NCI-H774 (cell line): ENCODE measurements at places on chromosomes 3 and 15.

GRCh38 chr3:134351427-134351826 is 22.8 kb downstream of the AMOTL2 start:
- no peak for DNase-seq

GRCh38 chr15:70266412-70267121 is 168.8 kb upstream of the TLE3 start:
- no peak for DNase-seq

GRCh38 chr15:101159936-101160815 is 91.7 kb downstream of the CHSY1 start:
- DNase-seq: no peak

DNA sequence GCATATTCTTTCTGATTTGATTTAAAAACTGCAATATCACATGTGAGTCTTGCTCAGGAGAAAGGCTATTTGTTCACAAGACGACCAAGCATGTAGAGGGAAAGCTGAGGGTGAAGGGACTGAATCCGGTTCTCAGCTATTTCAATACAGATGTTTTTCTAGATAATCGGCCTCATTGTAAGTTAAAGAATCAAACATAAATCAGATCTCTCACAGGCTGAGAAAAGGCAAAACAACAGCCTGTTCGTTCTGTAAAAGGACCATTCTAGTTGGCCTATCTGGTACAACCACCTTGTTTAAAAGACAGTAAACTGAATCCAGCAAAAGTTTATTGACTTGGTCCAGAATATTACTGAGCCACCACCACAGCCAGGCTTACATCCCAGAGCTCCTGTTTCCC is 1045.7 kb upstream of the CFAP20DC start:
- no peak for DNase-seq

DNA sequence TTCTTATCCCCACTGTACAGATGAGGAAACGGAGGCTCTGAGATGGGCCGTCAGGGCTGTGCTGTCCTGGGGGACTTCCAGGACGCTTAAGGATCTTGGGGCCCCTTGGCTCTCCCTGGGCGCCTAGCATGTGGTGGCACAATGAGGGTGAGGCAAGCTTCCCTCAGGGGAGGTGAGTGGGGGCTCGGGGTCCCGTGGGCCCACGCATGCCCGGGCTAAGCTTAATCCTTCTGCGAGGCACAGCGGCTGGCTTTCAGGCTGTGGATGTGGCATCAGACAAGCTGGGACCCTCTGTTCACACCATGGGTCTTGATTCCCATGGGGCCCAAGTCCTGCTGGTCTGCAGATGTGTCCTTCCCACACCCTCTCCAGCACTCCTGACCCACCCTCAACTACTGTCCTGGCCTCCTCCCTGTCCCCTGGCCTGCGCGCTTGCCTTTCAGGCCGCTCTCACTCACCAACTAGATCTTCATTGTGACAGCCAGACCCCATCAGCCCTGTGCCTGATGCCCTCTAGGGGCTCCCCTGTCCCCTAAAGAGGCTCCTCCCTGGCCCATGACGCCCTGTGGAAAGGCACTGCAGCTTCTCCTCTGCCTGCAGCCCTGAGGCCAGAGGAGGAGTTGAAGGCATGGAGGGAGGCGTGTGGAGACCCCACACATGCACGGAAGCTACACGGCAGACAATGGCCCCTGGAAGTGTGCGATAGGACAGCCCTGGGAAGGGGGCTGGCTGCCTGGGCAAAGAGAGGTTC is 11.3 kb downstream of the DUSP7 start:
- DNase-seq: no peak

DNA sequence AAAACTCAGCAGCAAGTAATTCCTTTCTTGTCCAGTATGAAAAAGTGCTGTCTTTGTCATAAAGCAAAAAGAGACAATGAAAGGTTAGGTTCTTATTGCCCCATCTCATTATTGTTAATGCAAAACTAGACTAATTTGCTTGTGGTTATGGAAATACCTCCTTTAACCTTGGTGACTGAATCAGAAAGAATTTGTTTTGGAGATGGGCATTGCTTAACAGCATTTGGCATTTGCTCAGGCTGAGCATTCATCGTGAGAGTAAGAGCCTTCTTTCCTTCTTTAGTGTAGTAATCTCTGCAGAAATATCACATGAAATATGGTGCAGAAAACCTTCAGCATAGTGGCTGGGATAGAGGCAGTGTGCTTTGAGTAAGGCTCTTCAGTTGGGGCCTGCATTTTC is 103.1 kb downstream of the CNTN6 start:
- DNase-seq: no peak

- no peak for DNase-seq
Measured at GRCh38 chr3:65277798-65278197, 590.0 kb upstream of the ADAMTS9 start.

DNA sequence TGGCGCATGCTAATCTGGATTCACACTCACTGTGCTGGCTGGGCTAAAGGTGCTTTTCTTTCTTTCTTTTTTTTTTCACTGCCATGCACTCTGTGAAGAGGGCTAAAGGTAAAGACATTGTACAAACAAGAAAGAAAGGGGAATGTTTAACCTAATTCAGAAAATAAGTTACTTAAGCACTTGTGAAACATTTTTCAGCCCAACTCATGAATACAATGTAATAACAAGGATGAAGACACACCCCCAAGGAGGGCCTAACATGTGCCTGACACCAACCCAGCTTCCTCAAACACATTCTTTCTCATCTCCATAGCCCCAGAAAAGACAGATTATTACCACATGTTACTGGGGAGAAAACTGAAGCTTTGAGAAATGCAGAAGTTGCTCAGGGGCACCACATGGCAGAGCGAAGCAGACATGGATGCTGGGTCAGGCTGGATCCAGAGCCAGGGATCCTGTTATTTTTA is 5.7 kb downstream of the STIMATE start:
- no peak for DNase-seq

DNA sequence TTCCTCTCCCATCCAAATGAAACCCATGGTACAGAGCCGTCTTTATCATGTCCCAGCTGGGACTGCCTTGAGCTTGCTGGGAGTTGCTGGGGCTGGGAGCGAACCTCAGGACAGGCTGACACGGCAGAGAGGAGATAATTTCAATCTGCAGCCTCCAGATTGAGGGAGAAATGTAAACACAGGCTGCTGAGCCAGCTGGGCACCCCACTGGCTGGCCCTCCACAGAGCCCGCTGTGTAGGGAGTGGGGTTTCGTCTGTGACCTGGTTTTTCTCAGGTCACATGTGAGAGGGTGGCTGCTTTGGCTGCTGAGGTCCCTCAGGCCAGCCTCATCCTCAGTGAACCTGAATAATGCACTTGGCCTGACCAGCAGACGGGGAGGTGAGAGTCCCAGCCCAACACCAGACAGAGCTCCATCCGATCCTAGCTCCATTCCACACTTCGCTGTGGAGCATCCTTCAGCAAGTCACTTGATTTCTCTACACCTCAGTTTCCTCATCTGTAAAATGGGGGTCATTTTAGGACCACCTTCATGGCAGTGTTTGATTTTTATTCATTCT is 121.6 kb upstream of the MRPS22 start:
- DNase-seq: no peak

- no peak for DNase-seq
Measured at GRCh38 chr3:129773691-129774663, 119.5 kb downstream of the TMCC1 start.

DNA sequence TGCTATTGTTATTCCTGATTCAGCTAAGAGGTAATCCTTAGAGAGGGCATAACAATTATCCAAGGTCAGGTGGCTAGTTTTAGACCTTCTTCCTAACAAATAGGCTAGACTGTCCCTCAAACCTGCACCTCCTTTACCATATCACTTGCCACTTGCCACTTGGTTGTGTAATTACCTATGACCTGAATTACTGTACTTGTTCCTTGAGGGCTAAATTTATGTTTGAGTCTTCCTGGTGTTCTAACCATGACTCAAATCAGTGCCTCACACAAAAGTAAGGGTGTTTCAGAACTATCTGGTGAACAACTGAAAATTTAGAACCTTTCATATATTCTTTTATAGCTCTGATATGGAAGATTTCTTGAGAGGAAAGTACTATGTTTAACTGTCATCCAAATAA is 365.8 kb upstream of the SEMA6D start:
- DNase-seq: no peak

GRCh38 chr15:69484837-69485236 is 32.2 kb downstream of the RPLP1 start:
- DNase-seq: no peak

GRCh38 chr3:50807266-50807665 is 132.5 kb downstream of the DOCK3 start:
- peak; percentile 31 for DNase-seq

- no peak for DNase-seq
Measured at GRCh38 chr3:10753964-10754363, 62.1 kb upstream of the SLC6A11 start.

DNA sequence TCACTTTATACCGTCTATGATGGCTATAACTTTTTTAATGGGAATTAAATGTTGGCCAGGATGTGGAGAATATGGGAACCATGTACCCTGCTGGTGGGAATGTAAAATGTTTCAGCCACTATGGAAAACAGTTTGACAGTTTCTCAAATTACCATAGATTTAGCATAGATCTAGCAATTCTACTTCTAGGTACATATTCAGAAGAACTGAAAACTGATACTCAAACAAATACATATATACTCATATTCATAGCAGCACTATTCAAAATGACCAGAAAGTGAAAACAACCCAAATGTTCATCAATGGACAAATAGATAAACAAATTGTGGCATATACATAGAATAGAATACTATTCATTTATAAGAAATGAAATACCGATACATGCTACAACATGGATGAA is 539.4 kb downstream of the IGSF11 start:
- DNase-seq: no peak

- no peak for DNase-seq
Measured at GRCh38 chr3:11434563-11435096, 162.4 kb downstream of the ATG7 start.

- DNase-seq: no peak
Measured at GRCh38 chr3:102193255-102193654, 241.6 kb upstream of the ZPLD1 start.

GRCh38 chr15:40114218-40114617 is 5.5 kb upstream of the BMF start:
- DNase-seq: no peak

DNA sequence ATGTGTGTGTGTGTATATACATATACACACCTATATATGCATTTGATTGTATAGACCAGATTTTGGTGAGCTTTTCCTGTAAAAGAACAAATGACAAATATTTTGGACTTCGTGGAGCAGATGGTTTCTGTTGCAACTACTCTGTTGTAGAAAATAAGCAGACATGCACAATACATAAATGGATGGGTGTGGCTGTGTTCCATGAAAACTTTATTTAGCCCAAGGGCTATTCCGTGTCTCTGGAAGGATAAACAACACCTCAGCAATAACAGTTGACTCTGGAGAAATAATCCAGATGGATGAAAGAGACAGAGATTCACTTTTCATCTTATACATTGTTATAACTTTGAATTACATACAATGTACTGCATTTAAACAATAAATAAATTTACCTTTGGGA is 441.4 kb downstream of the CNTN3 start:
- DNase-seq: no peak

- peak; percentile 24 for DNase-seq
Measured at GRCh38 chr3:147361454-147362420, 44.6 kb downstream of the ZIC4 start.

GRCh38 chr15:71951134-71951533 is 140.8 kb downstream of the NR2E3 start:
- no peak for DNase-seq

GRCh38 chr3:154779571-154779970 is 300.5 kb upstream of the MME start:
- no peak for DNase-seq

- DNase-seq: peak; percentile 6
Measured at GRCh38 chr15:42385206-42385979, 26.1 kb downstream of the CAPN3 start.

DNA sequence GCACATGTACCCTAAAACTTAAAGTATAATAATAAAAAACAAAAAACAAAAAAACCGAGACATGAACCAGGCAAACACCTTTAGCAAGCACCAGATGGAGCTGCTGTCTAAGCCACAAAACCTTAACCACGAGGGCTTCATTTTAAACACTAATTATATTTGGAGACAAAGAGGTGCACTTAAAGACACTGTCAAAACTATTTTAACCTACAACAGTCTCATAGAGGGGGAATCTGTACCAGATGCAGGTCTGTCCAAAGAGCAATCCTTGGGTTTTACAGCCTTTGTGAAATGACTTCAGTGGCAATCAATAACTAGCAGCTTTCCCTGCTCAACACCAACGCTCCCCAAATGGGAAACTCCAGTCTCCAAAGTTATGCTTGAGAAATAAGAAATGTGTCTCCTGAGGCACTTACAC is 115.7 kb upstream of the TSPAN3 start:
- DNase-seq: no peak

DNA sequence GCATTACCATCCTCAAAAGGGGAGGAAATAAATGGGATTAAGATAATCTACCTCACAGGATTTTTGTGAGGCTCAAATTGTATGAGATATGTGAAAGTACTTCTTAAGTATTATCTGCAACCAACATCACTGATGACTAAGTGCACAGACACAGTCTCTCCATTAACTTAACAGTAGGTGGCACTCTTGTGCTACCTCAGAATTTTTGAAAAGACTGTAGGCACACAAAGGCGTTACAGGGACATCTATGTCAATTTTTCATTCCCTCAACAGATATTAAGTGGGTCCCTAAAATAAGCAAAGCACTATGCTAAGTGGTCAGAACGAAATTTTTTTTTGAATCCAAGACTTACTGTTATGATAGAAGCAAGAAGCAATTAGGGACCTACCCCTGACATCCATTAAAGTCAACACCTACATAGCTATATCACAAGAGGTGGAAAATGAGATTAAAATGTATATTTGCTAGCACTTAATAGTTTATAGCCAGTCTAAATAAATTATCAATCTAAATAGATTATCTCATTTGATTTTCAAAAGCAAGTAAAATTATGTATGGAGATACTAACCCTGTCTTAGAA is 52.9 kb downstream of the RYK start:
- no peak for DNase-seq

- DNase-seq: no peak
Measured at GRCh38 chr3:5309171-5309570, 121.7 kb downstream of the EDEM1 start.

DNA sequence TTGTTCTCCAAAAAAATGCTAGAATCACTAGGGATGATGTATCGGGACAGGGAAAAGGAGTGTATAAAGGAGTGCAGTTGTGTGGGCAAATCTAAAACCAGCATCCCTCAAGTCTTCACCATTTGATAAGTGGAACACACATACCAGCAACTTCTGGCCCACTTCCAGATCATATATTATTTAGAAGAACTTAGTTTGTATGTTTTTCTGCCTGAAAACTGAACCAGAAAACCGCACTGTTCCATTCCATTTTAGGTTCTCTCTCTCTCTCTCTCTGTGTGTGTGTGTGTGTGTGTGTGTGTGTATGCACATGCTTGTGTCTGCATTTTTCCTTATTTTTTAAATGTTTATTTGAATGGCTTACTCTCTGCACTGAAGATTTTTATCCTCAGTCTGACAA is 93.5 kb downstream of the SERPINI1 start:
- DNase-seq: no peak

GRCh38 chr15:96327155-96327741 is 3.3 kb upstream of the NR2F2 start:
- DNase-seq: peak; percentile 15

DNA sequence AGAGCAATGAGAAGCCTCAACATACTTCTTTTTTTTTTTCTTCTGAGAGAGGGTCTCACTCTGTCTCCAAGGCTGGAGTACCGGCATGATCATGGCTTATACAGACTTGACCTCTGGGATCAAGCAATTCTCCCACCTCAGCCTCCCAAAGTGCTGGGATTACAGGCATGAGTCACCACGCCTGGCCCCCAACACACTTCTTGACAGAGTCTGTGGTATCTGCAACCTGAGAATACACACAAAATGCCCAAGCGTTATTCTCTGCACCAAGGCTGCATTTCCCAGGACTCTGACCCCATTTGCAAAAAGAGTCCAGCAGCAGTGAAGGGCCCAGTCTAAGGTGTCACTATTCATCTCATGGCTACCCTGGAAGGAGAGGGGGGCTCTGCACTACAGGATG is 42.7 kb upstream of the BLM start:
- no peak for DNase-seq
